ENCODE measurements at places on chromosomes 2 and 18.
A peak's percentile ranks its signal among the peaks of the same experiment; 100 is the strongest.

- DNase-seq: no peak
These were observed 91.5 kb downstream of the EIPR1 start for GRCh38 chr2:3285901-3286645.

GRCh38 chr2:121562269-121563176 is 31.8 kb downstream of the RNU4ATAC start:
- DNase-seq: no peak

DNA sequence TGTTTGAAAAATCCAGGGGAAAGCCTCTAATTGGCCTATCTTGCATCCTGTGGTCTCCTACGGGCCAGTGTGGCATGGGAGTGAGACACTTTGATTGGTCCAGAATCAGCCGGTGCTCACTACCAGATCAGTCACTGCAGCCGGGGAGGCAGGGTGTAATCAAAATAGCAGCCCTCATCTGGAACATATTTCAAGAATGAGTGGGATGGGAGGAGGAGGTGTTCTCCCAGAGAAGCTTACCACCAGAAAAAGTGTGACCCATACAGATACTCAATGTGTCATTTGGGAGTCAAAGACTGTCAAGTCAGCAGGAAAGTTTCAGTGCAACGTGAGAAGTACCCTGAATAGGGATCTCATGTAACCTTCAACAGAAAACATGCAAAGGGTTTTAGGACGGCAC is 393.9 kb upstream of the SLC14A2 start:
- DNase-seq: no peak

DNA sequence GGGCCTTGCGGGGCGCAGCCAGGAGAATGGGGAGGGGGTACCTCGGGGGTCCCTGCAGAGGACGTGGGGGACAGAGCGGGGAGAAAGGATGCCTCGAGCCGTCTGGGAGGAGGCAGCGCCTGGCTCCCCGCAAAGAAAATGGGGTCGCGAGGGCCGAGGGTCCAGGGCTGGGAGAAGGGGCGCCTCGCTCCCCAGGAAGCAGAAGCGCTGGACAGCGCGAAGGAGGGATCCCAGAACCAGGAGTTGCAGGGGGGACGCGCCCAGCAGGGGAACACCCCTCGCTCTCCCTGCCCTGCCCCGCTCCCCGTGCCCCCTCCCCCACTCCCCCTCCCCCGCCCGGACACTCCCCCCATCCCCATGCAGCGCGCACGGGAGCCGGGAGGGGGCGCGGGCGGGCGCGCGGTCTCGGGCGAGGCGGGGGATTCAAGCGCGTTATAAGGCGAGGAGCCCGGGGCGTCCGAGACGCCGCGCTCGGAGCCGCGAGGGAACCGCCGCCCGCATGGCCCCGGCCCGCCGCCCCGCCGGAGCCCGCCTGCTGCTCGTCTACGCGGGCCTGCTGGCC is at the start of gene ERFE:
Gene ERFE, plus strand, starts transcription at position 462 of the 562 bp plus-strand sequence. Its CDS starts 38 bp downstream, at position 500.
- peak; percentile 31 for DNase-seq

DNA sequence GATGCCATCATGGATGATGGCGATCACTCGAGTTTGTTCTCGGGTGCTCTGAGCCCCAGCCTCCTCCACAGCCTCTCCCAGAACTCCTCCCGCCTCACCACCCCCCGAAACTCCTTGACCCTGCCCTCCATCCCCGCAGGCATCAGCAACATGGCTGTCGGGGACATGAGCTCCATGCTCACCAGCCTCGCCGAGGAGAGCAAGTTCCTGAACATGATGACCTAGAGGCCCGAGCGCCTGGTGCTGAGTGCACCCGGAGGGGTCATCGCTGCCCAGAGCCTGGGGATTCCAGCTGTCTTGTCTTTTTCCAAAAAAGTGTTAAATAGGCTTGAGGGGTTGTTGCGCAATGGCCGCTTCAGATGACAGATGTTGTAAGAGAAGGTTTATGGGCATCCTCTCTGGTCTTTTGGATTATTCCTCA is 254.8 kb downstream of the GLI2 start:
- DNase-seq: no peak

DNA sequence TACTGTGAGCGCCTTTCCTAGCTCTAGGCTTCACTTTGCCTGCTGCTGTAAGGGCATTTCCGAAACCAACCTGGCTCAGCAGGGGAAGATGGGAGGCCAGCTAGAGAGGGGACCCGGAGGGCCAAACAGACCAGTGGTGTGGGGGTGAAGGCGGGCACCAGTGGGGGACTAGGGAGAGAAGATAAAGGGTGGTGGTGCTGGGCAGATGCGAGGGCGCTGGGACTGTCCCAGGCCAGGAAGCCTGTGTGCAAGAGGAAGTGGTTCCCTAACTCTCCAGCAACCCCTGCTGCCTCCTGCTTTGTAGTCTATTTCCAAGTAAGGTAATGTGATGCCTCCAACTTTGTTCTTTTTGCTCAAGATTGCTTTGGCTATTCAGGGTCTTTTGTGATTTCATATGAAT is 73.1 kb downstream of the DNAH7 start:
- no peak for DNase-seq

DNA sequence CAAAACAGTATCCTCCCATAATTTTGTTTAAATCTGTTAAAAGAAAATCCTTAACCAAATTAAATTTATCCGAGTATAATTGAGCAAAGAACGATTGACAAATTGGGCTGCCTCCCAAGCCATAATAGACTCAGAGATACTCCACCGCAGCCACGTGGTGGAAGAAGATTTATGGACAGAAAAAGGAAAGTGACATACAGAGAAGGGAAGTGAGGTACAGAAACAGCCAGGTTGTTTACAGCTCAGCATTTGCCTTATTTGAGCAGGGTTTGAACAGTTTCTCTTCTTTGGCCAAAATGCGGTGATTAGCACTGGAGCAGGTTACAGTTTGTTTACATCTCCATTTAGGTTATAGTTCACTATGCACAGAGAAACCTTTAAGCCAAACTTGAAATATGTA is 60.8 kb downstream of the KYNU start:
- DNase-seq: no peak

- DNase-seq: no peak
These were observed 2.7 kb upstream of the DCC start for GRCh38 chr18:52337276-52337675.

DNA sequence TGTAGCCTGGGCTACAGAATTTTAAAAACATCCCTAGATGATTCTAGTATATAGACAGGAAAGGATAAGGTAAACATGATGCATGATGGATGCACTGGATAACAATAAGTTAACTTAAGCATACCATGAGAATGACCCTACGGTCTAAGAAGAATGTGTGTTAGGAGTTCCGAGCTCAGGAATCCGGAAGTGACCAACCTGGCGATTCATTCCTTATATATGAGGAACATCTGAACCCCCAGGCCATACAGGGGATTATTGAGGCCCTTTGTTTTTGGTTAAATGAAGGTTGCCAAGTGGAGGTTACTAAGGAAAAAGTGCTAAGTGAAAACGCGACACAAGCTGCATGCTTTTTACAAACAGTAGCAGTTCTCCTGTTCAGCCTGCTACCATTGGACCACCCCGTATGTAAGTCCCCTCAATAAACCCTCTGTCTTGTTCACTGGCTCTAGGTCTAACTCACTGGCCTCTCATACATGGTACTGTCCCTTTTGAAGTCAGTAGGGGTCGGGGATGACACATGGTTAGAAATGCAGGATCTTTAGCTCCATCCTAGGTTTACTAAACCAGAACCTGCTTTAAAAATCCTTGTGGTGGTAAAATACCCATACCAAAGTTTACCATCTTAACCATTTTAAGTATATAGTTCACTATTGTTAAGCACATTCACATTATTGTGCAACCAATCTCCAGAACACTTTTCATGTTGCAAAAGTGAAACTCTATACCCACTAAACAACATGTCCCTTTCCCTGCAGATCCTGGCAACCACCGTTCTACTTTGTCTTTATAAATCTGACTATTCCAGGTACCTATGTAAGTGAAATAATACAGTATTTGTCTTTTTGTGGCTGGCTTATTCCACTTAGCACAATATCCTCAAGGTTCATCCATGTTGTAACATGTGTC is 111.0 kb upstream of the MAP4K3 start:
- no peak for DNase-seq

DNA sequence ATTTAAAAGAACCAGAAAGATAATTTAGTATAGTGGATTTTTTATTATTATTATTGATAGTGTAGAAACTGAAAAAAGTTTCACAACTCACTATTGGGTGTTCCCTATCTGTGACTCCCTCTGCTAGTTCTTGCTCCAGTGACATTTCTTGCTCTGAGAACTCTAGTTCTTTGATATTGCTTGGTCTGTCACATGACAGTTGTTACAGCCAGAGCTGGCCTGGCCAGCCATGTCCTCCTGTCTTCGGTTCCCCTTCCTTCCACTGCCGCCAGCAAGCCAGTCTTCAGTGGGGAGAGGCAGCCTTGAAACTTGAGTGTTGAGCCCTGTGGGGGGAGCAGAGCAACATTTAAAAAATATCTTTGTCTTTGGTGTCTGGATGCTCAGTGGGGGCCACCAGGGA is 7.6 kb upstream of the THOC1 start:
- no peak for DNase-seq

DNA sequence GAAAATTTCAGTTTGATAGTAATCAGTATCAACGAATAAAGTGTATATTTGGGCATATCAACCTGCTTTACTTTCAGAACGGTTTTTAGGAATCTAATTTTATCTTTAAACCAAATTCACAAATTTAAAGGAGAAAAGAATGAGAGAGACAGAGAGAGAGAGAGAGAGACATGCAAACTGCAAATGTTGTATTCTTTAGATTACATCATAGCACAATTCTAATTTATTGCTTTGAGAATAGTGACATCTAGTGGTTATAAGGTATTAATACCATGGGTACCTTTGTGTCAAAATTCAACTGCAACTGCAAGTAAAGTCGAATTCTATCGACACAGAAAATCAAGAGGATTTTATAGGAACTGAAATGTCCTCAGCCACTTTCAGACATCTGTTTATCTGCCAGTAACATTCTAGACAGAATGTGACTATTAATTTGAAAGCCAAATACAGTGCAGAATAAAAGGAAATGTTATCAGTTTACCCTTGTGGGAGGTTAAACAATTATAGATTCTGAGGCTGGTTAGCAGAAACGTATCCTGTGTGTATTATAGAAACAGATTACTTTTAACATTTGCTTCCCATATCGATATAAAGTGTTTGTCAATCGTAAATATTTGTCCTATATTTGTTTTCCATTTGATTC is 529.8 kb upstream of the VRK2 start:
- no peak for DNase-seq

- DNase-seq: no peak
These were observed 149.1 kb downstream of the RHBDD1 start for GRCh38 chr2:226984750-226985582.

GRCh38 chr2:101012054-101012705 is 10.1 kb downstream of the RPL31 start:
- no peak for DNase-seq

DNA sequence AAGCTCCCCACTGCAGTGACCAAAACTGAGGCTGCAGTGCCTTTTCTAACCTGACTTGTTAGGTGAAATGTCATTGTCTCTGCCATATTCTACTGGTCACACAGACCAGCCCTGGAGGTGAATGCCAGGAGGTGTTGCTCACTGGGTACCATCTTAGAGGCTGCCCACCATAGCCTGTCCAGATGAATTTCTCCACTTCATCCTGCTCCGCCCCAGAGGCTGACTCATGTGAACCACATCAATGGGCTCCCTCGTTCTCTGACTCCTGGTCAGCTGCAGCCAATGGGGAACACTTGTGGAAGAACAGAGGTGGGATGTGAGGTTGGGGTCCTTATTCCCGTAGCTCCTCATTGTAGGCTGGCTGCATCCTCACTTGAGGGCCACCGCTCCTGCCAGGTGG is 3.4 kb upstream of the NARS1 start:
- DNase-seq: no peak

DNA sequence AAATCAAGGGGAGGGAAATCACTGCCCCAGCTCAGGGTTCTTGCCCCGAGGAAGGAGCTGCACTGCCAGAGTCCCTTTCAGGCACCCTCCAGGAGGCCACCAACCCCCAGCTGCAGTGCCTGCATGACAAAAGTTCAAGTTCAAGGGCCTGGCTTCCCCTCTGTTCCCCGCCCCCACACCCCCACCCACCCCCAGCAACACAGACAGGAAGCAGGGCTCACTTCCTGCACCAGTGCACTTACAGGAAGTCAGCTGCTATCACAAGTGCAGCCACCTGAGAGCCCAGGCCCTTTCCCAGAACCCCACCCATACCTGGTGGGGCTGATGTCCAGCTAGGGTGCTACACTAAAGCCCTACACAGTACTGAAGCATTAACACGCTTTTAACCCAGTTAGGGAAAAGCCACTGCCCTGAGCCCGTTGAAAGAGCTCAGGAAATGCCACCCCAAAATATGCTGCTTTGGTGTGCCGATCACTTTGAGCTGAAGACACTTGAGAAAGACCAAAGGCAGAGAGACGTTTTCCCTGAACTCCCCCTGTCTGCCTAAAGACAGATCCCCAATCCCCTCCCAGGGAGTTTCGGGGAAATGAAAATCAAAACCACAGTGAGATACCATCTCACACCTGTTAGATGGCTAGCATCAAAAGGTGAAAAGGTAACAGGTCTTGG is 109.9 kb upstream of the CAB39 start:
- DNase-seq: peak; percentile 15

Measured in stimulated activated CD4-positive, alpha-beta T cell treated with anti-CD3 and anti-CD28 coated beads, Interleukin-1b, Interleukin-23, amount 100 ng/mL, for 1 hour (primary cell).